Smooth muscle cell of bladder (primary cell): ENCODE measurements at places on chromosomes 6 and 20. TPM values are rescaled to one million over a fixed set of nuclear protein-coding genes. Genes with fewer than 3 reads are reported as not detected.

Gene TRIM10
- not detected in 2 replicates for total RNA-seq

Gene STX16
- 34.7 and 55.7 TPM in 2 replicates for total RNA-seq

Gene LPA
- total RNA-seq: not detected in 2 replicates

Gene TIAM2
- total RNA-seq: 6.1 and 6.9 TPM in 2 replicates

Gene MACROD2
- total RNA-seq: 0.14 and 0.55 TPM in 2 replicates

Gene GTSF1L
- not detected in 2 replicates for total RNA-seq

Gene POLR3F
- 10.7 and 10.9 TPM in 2 replicates for total RNA-seq

Gene NKX2-2
- not detected in 2 replicates for total RNA-seq

Gene NCOA3
- total RNA-seq: 19.1 and 22.6 TPM in 2 replicates

Gene NOX3
- not detected in 2 replicates for total RNA-seq

Gene EMILIN3
- total RNA-seq: under 0.01 TPM in 1 of 2 replicates, not detected in the other

Gene RIMS1
- 0.14 and 0.28 TPM in 2 replicates for total RNA-seq

Gene OR2H2
- not detected in 2 replicates for total RNA-seq

Gene SCRT2
- total RNA-seq: not detected in 2 replicates

Gene TNFRSF6B
- total RNA-seq: 0.65 and 1.3 TPM in 2 replicates

Gene ARMH2
- not detected in 2 replicates for total RNA-seq

Gene SIRPD
- not detected in 2 replicates for total RNA-seq

Gene HRH3
- not detected in 2 replicates for total RNA-seq

Gene TMC2
- total RNA-seq: 0.18 TPM in 1 of 2 replicates, not detected in the other

Gene ZSCAN31
- 7.8 and 16.2 TPM in 2 replicates for total RNA-seq

Gene GPR63
- total RNA-seq: 1.0 and 1.4 TPM in 2 replicates

Gene VSTM2L
- total RNA-seq: 0.85 and 1.1 TPM in 2 replicates

Gene PACRG
- total RNA-seq: 0.14 TPM in 1 of 2 replicates, not detected in the other

Gene NNAT
- total RNA-seq: 0.14 TPM in 1 of 2 replicates, not detected in the other

Gene RNF182
- 0.18 and 0.28 TPM in 2 replicates for total RNA-seq

Gene LRFN2
- not detected in 2 replicates for total RNA-seq

Gene LGSN
- total RNA-seq: under 0.01 TPM in 2 replicates

Gene MCHR2
- total RNA-seq: not detected in 2 replicates

Gene FAM209B
- not detected in 2 replicates for total RNA-seq

Gene PTCHD4
- total RNA-seq: 3.0 and 5.5 TPM in 2 replicates

Gene SLC35D3
- total RNA-seq: not detected in 2 replicates

Gene MUCL3
- not detected in 2 replicates for total RNA-seq

Gene VNN1
- under 0.01 and 0.09 TPM in 2 replicates for total RNA-seq

Gene CFB
- 46.1 and 61.2 TPM in 2 replicates for total RNA-seq

Gene PPIL1
- total RNA-seq: 20.1 and 27.1 TPM in 2 replicates

Gene HLA-DRB5
- total RNA-seq: not detected in 2 replicates
